ENCODE measurements at places on chromosomes 6 and 20.

- no peak for DNase-seq
Observed at GRCh38 chr6:128617285-128617684, 96.9 kb upstream of the PTPRK start.

DNA sequence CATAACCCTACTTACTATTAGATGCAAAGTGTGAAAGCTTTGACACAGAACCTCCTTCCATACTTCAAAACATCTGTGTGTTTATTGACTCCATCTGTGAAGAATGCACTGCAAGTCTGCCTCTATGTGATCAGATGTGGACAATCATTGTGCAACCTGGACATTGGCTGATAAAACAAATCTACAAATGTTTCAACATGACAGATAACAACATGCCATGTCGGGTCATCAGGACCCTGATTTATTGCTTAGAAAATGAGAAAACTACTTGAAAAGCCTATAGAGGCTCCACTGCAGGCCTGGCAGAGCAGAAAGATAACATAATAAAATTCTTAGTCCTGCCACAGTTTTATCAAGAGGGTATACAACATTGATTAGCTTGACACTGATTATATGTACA lies 1286.4 kb downstream of the GRIK2 start:
- no peak for DNase-seq

- DNase-seq: no peak
Observed at GRCh38 chr6:79872303-79872702, 75.0 kb downstream of the ELOVL4 start.

DNA sequence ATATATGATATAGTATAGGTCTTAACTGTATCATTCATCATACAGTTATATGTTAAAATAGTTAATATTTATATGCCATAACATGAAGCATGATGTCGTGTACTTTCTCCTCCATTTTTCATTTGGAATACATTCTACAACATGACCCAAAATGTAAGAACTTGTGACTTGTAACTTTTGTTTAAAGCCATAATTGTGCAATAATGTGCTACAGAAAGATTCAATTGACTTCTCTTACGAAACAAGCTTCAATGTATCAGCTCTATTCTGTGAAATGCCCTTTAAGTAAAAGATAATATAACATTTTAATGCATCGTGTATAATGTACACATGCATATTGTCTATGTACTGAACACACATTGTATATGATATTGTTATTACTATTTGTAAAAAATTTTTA lies 76.7 kb upstream of the FABP7 start:
- DNase-seq: no peak

DNA sequence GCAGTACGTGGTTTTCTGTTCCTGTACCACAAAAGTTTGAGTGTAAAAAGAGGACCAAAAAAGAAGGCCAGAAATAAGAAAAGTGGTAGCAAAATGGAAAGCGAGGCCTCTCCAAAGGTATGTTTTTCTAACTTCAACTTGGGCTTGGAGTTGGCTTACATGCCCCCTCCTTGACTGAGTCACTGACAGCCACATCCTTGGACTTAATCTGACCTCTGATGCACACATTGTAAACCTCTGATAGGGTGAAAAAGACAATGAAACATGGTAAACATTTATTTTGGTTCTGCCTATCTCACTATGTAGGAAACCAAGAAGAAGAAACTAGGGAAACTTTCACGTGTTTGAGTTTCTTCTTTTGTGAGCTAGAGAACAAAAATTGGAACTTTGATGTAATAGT lies 503.2 kb upstream of the ID4 start:
- DNase-seq: no peak

DNA sequence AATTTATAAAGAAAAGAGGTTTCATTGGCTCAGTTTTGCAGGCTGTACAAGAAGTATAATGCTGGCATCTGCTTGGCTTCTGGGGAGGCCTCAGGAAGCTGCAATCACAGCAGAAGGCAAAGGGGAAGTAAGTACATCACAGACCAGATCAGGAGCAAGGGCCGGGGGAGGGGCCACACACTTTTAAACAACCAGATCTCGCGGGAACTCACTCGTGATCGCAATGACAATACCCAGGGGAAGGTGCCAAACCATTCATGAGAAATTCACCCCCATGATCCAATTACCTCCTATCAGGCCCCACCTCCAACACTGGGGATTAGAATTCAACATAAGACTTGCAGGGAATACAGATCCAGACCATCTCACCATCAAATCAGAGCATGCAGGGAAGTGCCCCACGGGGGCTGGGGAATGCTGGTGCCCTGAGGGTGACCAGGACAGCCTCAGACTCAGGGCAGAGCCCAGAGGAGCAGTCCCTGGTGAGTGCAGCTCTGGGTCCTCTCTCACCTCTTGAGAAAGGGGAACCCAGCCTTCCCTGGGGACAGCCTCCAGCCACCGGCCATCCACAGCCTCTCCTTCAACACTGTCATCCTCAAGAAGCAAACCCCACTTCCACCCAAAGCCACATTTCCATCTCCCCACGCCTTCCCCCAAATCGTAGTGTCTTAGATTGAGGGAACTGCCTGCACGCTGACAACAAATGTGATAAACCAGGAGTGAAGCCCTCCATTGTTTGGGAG lies 80.7 kb downstream of the ANKRD60 start:
- DNase-seq: no peak

- DNase-seq: no peak
Observed at GRCh38 chr20:42340368-42340767, 722.2 kb upstream of the CHD6 start.
